Posterior cingulate gyrus (tissue), 11 donors: ENCODE measurements at places on chromosomes 5 and 9.

DNA sequence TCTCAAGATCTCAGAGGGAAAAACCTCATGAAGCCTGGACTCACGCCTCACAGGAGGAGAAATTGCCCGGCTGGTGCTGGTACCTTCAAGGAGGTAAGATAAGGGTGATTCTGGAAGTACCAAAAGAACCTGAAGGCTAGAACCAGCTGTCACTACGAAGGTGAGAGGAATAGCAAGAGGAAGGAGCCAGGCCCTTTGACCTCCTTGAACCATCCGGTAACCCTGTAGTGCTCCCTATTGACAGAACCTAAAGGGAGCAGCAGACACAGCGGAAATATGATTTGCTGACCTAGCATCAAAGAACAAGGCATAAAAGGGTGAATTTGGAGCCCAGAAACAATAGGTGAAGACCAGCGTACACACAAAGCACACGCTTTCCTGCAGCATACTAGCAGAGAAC lies 92.2 kb downstream of the DOCK8 start:
- no peak for DNase-seq

GRCh38 chr5:66527478-66528035 lies 68.6 kb upstream of the MAST4 start:
- no peak for DNase-seq

DNA sequence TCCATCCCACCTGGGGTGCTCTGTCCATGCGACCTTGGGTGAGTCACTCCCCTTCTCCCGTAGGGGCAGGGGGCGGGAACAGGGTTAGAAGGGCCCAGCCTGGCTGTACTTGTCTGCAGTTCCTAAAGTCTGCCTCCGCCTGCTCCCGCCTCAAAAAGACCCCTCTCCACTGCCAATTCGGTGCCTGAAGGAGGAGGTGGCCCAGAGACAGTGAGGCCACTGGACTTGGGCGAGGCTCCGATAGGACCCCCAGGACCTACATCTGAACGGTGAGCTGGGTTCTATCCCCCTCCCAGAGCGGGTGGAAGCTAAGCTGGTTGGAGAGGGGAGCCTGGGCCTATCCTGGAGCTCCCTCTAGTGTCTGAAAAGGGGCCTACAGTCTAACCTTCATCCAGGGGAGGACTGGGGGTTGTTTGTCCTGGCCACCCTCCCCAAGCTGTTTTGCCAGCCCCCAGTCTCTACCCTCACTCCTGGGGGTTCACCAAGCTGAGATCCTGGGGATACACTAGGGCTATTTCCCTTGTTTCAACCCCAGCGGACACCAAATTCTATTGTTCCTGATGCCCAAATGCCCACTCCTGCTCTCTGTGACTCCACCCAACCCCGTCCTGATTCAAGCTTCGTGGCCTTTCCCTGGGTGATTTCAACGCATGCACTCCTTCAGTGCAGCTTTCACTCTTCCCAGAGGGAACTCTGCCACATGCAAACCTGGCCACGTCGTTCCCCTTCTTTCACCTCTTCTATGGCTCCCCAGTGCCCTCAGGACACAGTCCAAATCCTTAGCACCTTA lies 6.1 kb upstream of the CRB2 start:
- no peak for DNase-seq

- DNase-seq: no peak
Measured at GRCh38 chr5:164303646-164304215, 798.3 kb downstream of the MAT2B start.

DNA sequence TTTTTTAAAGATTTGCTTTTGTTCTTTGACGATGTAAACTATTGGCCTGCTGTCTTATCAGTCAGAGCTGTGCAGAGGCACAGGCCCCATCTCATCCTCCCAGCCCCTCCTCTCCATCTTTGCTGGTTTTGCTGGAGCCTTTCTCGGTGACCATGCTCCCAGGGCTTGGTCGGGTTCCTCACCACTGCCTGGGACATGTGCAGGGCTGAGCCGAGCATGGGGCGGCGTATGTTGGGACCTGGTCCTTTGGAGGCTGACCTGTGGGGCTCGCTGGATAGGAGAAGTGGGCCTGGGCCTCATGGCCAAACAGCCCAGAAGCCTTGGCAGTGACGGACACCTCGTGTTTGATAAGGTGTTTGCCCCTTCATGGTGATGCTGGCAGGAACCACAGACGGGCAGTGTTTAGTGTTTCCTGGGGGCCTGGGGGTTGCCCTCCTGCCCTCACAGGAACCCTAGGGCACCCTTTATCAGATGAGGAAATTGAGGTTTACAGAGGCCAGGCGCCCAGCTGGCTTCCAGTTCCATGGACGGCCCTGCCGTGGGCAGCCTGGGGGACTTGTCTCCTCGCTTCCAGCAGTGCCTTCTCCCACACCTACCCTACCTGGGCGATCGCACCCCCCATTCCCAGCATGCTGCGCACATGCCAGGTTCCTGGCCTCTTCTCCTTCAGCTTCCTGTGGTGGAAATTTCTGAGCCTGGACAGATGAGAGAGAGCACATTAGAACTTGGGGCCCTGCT lies 27.6 kb downstream of the TRAF2 start:
- no peak for DNase-seq

- no peak for DNase-seq
Measured at GRCh38 chr5:141354900-141355469, at the start of gene PCDHGA4. Gene PCDHGA4, plus strand, starts transcription at chr5:141355021. Its CDS starts 87 bp downstream, at chr5:141355108.

- DNase-seq: no peak
Measured at GRCh38 chr5:101585366-101585765, 682.3 kb upstream of the ST8SIA4 start.

GRCh38 chr5:57550132-57550531 lies 67.5 kb upstream of the ACTBL2 start:
- no peak for DNase-seq

- no peak for DNase-seq
Measured at GRCh38 chr5:110940136-110940535, 131.4 kb upstream of the TSLP start.

DNA sequence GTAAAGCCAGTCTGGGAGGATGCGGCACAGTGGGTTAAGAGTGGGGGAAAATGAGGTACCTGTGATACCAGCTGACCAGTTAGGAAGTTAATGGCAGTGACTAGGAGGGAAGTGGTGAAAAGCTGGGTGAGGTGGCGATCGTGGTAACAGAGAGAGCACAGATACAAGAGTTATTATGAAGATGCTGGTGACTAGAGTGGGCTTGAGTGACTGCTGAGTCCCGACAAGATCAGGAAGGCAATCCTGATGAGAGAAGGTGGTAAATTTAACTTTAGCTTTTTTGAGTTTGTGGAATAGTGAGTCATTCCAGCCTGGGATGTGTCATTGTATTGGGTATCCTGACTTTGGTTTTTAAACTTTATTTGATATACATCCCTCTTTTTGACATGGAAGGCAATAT lies 38.8 kb downstream of the CMYA5 start:
- DNase-seq: no peak

- DNase-seq: no peak
Measured at GRCh38 chr5:7517006-7517405, 121.1 kb downstream of the ADCY2 start.

DNA sequence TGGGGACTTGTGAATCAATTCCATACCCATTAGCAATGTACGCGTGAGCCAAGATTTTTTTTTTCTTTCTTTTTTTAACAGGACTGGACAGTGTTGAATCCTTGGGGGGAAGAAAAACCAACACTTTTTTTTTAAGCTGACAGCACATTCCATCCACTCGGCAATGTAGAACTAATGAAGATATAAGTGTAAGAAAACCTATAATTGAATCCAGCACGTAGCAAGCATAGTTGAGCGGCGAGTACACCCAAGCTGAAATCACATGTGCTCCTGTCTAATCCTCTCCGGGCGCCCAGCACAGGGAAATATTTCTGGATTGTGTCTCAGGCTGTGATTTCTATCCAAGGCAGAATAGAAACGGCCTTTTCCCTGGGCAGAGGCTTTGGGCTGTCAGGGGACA lies 118.2 kb downstream of the BOD1 start:
- DNase-seq: no peak

GRCh38 chr9:4970970-4971641 lies 14.0 kb upstream of the JAK2 start:
- DNase-seq: no peak

- DNase-seq: no peak
Measured at GRCh38 chr5:65778126-65778525, 56.1 kb downstream of the NLN start.
